Activated CD8-positive, alpha-beta memory T cell treated with anti-CD3 and anti-CD28 coated beads, Interleukin-2, amount 50 U/mL, for 4 hours (primary cell): ENCODE measurements at places on chromosomes 11 and 22.

DNA sequence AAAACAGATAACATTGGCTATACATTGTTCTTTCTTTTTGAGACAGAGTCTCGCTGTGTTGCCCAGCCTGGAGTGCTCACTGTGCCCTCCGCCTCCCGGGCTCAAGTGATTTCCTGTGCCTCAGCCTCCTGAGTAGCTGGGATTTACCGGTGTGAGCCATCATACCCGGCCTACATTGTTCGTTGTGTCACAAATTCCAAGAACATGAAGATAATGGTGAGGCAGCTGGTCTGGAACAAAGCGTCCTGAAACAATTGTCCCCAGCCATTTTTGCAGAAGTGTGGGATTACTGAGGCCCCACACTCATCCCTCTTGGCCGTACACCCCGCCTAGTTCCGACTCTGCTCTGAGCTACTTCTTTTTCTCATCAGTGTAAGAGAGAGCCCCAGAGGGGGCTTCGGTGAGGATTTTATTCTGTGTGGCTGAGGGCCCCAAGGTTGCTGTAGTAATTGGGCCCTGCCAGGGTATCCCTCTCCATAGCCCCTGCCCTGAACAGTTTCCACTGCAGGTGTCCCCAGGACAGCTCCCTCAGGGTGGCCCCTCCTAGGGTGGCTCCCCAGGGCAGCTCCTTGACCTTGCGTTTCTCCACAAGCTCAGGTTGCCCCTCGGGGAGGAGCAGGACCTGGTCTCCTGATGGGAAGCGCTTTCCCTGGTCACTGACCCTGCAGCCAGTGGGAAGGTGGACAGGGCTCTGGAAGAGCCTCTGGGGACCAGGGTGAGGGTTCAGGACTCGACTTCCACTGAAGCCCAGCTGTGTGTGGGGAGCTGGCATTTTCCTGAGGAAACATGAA lies 13.1 kb upstream of the ARSA start:
- DNase-seq: no peak

GRCh38 chr11:113147249-113147648 lies 167.1 kb upstream of the TTC12 start:
- no peak for DNase-seq

- DNase-seq: no peak
These were observed 58.6 kb downstream of the APOL1 start for GRCh38 chr22:36311386-36312085.

GRCh38 chr11:69817265-69818230 lies 1.7 kb downstream of the FGF3 start:
- no peak for DNase-seq

- DNase-seq: no peak
These were observed 105.1 kb downstream of the TENM4 start for GRCh38 chr11:79335681-79336080.

GRCh38 chr11:112795911-112796649 lies 165.1 kb upstream of the NCAM1 start:
- no peak for DNase-seq

- DNase-seq: no peak
These were observed 43.3 kb downstream of the CABIN1 start for GRCh38 chr22:24054356-24054755.

GRCh38 chr11:63683133-63683991 lies 2.1 kb downstream of the RTN3 start:
- DNase-seq: no peak

- DNase-seq: no peak
These were observed 1.6 kb downstream of the DIXDC1 start for GRCh38 chr11:111938687-111939160.

DNA sequence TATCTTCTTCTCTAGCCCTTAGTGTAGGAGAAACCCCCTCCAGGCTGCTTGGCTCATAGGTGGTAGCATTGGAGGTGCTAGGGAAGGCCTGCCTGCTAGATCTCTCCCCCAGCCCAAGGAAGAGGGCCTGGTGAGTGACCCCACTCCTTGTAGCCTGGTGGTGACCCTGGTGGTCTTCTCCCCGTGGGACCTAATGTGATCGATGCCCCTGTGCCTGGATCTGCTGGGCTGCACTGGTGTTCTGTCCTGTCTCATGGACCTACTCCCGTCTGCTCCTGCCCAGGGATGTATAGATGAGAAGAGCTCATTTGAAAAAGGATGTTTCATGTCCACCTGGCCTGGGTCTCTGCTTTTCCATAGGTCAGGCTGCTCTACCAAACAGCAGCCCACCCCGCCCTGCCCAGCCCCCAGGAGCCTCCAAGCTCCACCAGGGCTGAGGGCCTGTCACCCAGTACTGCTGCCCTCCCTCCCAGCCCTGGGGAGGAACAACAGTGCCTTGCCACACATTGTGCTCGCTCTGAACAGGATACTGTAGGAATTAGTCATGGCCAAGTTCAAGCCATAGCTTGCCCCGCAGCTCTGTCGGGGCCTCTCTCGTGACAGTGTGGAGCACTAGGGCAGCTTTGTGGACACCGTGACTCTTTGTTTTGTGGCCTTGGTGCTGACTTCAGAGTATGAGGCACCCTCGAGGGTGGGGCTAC lies 19.7 kb downstream of the SLC37A2 start:
- no peak for DNase-seq

DNA sequence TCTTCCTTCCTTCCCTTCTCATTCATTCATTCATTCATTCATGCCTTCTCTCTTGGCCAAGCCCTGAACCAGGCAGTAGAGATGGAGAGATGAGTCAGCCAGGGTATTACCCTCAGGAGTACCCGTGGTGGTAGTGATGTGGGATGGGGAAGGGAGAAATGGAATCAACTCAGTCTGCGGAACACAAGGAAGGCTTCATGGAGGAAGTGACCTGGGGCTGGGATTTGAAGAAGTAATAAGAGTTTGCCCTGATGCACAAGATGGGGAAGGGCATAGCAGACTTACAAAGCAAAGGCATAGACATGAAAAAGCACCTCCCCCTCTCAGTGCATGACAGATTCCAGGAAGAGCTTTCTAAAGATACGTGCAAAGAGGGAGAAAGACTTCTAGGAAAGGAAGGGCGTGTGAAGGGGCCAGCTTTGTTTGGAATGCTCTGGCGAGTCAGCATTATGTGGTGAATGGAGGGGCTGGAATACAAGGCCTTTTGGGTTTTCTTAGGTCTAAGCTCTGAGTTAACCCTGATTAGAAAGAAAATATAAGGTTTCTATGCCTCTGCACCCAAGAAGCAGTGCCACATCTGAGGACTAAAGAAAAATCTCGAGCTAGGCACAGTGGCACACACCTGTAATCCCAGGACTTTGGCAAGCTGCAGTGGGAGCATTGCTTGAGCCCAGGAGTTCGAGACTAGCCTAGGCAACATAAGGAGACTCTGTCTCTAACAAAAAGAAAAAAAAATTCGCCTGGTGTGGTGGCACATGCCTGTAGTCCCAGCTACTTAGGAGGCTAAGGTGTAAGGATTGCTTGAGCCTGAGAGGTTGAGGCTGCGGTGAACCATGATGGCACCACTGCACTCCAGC lies 36.4 kb upstream of the ACER3 start:
- no peak for DNase-seq

GRCh38 chr11:117230286-117230961 lies 1.4 kb downstream of the PCSK7 start:
- peak; percentile 44 for DNase-seq

GRCh38 chr22:23193196-23193827 lies 13.0 kb downstream of the BCR start:
- DNase-seq: no peak

DNA sequence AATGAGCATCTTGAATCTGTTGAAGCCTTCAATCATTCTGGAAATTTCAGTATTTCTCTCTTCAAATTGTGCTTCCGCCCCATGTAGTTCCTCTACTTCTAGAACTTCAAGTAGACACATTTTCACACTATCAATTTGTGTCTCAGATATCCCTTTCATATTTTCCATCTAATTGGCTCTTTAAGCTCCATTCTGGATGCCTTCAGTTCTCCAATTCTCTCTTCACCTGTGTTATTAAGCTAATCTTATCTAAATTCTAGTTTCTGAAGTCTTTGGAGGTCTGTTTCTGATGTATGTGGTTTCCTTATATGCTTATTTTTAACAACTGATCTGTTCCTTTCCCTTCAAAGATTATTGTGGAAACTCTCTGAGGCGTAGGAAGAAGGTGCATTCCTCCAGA lies 36.3 kb downstream of the CSTF3 start:
- no peak for DNase-seq

DNA sequence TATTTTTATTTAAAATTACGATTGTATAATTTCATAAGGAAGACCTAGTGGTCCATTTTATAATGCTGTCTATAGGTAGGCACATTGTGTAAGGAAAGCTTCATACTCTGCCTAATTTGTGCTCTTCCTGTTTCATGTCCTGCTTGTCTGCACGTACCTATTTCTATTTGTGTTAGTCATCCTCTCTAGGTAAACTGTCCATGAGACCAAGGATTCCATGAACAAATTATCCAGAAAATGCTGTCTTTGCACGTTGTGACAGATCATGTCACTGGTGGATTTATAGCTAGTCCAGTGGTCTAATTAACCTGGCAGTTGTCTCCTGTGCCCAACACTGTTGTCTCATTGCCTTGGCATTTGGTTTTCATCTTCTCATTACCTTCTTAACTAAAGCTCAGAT lies 44.7 kb downstream of the DNAJC24 start:
- no peak for DNase-seq

DNA sequence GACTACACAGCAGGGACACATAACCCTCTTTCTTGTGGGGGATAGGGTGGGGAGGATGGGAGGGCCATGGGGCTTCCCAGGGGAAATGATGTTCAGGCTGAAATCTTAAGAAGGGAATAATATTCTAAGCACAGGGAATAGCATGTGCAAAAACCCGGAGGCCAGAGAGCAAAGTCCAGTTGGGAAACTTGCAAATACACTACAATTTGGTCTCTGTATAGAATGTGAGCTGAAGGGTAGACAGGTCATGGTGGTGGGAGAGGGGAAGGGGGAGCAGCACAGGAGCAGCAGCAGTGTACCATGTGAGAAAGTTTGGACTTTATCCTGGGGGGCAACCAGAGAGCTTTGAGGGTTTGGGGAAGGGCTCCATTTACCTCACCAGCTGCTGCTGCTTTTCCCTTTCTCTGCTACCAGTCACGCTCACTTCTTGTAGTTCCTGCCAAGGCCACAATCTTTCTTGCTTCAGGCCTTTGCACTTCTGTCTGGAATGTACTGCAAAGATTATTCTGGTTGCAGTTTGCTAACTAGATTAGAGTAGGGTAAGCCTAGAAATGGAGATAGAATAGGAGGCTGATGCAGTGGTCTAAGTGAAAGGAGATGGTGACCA lies 43.0 kb downstream of the KREMEN1 start:
- DNase-seq: no peak

DNA sequence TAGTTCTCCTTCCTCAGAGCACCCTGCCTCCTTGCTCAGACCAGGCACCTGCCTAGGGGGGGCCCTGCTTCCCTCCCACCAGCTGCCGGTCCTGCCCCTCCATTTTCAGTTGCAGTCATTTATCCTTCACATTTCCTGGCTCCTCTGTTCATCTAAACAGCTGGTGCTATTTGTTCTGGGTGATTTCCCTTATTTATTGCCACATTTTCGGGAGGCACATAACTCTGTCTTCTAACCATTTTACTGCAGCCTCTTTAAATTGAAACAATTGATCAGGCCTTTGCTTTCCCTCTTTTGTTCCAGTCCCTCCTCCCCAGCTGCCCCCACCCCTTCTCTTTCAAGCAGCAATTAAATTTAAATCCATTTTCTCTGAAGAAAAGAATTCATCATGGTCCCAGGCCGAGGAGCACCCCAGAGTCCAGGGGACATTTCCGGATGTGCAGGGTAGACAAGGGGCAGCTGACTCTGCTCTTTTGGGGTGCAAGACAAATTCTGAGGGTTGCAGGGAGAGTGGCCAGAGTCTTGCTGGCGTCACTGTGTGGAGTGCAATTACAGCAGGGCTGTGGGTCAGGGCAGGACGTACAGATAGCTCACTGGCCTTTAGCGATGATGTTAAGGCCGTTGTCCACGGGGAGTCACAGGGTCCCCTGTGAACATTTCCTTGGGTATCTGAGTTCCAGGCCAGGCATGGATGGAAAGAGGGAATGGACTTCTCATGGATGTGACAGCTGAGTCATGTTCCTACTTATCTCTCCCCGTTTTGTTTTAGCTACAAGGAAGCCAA lies 476.4 kb downstream of the TBC1D22A start:
- DNase-seq: no peak

- DNase-seq: no peak
These were observed 21.2 kb upstream of the PSMA1 start for GRCh38 chr11:14541192-14541947.

GRCh38 chr22:19879992-19880785 lies 25.5 kb upstream of the GNB1L start:
- DNase-seq: peak; percentile 12

DNA sequence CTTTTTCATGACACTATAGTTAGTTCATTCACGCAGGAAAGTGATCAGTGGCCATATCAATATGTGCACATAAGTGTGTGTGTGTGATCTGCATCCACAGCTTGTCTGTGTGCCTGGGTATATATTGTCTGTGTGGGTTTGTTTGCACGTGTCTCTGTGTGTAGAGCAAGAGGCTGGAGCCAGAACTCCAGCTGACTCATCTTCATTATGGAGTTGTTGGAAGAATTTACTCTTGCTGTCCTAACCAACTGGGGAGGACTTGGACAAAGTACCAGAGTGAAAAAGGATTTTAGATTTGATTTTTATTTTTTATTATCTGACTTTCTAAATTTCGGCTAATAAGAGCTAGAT lies 63.9 kb downstream of the TP53I11 start:
- DNase-seq: no peak

DNA sequence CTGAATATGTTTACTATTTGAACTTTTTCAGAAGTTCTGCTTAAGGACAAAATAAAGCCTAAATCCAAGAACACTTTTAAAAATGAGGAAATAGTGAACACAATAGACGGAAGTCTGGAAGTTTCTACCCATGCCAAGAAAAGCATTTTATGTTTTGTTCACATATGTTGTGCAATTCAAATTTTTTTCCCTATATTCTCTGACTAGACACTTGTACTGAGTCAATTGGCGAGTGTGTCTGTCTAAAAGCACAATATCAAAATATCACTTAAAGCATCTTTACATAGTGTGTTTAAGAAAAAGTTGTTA lies 29.2 kb downstream of the INCENP start:
- no peak for DNase-seq

- DNase-seq: no peak
These were observed 10.0 kb upstream of the MMP1 start for GRCh38 chr11:102807921-102808320.

DNA sequence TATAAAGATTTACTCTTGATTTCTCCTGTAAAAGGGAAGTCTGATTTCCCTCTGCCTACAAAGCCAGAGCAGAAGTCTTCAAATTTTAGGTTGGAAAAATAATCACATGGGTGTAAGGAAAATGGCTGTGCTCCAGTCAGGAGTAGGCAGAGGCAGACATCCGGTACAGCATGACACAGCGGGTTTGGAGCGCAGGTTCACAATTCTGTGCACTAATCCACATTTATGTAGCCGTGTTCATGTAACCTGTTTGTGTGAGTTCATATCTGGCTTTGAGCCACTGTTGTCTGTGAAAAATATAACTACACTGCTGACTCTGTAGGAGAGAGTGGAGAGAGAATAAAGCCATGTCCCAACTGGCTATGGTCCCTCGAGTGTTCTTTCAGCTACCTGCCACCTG lies 248.0 kb downstream of the CASP12 start:
- no peak for DNase-seq

- DNase-seq: no peak
These were observed 1117.7 kb downstream of the BRD1 start for GRCh38 chr22:48709976-48710375.
